NCI-H187 (cell line): ENCODE measurements at places on chromosomes 16 and 17.

DNA sequence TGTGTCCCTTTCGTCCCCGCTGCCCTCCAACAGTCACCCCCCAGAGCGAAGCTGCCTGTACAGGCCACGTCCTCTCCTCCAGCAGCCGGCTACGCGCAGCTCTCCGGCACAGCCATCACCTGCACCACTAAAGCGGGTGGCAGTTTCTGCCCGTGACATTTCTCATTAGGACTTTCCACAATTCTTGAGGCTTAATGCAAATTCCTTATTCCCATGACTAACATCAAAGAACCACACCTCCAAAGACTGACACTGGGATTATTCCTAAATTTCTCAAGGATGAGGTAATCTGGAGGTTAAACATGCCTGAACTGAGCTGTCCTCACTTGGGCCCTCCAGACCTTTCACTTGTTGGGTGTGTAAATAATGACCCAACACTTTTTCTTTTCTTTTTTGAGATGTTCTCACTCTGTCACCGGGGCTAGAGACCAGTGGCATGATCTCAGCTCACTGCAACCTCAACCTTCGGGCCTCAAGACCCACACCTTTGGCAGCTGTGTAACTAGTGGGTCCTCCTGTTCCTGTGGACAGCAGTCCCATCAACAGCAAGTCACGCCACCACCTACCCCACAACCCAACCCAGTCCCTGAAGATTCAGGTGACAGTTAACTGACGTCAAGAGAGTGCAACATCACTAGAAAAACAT, 11.7 kb downstream of the ANKRD11 start:
- no peak for DNase-seq

DNA sequence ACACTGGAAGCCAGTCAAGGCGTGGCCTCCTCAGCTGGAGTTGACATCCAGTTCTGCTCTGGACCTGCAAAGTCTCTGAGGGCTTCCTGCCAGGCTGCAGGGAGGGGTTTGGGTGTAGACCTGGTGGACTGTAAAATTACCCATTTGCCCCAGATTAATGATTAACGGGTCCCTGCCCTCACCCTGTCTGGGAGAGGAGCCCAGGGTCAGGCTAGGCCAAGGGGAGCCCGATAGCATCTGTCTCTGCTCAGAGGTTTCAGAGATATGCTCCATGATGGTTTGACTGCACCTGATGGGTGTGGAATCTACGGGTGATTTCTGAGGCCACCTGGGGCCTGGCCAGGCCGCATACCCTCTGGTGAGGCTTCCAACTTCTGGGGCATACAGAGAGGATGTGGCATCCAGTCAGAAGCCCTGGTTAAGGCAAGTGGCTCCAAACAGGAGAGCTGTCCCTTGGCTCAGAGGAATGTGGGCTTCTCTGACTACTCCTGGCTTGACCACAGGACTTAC, 11.2 kb downstream of the PPY start:
- no peak for DNase-seq

- no peak for DNase-seq
Observed at GRCh38 chr17:75093548-75094158, 5.9 kb downstream of the SLC16A5 start.

- no peak for DNase-seq
Observed at GRCh38 chr16:27179500-27180072, 23.7 kb upstream of the KDM8 start.

DNA sequence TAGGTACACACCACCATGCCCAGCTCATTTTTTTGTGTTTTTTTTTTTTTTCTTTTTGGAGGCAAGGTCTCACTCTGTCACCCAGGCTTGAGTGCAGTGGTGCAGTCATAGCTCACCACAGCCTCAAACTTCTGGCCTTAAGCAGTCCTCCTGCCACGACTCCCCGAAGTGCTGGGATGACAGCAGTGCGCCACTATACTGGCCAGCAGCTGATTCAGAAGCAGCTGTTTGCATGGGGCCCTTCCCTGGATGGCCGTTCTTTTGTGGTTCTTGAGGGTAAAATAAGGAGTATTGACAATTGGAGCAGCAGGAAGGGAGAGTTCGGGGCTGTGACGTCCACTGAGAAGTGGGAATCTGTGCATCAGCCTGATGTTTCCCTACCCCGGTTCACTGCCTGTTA, 41.6 kb downstream of the KIAA0513 start:
- no peak for DNase-seq

DNA sequence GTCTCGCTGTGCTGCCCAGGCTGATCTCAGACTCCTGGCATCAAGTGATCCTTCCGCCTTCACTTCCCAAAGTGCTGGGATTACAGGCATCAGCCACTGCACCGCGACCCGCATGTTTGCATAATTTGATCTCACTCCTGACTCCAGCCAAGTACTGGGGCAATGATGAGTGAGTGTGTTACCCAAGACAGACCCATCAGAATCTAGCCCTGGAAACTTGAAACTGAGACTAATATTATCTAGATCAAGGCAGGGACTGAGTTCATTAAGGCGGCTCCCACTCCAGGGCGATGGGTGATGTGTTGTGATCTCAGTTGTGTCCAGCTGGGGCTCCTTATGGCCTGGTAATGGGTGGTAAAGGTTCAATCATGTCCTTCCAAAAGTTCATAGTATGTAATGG, 53.4 kb downstream of the EMP2 start:
- DNase-seq = no peak

GRCh38 chr17:76121932-76122430, 18.4 kb upstream of the EXOC7 start:
- DNase-seq = no peak

DNA sequence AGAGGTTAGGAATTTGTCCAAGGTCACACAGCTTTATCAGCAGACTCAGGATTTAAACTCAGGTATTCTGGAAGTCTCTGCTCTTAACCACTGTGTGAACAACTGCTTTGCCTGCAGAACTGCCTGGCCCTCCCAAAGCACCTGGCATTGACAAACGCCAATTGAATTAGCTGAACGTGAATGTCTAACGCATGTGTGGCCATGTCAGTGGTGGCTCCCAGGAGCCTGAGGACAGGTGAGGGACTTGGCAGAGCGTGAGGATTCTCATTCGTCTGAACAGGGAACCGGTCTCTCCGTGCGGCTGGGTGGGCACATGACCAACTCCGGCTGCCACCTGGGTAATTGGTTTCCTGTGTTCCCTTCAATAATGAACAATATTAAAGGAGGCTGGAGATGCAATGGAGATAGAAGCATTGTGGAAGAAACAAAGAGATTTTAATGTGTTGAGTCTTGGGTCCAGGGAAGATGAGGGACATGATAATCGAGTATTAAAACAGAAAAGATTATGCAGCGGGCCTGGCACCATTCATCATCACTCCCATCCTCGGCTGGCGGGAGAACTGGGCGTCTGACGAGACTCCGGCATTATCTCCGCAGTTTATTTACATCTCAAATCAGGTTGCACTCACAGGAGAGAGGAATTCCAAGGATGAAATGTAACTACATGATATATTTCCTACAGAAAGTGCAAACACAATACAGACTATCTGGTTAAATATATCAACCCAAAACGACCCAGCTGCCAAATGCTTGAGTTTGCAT, 113.5 kb downstream of the NPIPB5 start:
- no peak for DNase-seq

GRCh38 chr16:70159355-70160348, 13.9 kb upstream of the CLEC18C start:
- DNase-seq = no peak
